ENCODE measurements at places on chromosomes 7 and 10.
A peak's percentile ranks its signal among the peaks of the same experiment; 100 is the strongest.

DNA sequence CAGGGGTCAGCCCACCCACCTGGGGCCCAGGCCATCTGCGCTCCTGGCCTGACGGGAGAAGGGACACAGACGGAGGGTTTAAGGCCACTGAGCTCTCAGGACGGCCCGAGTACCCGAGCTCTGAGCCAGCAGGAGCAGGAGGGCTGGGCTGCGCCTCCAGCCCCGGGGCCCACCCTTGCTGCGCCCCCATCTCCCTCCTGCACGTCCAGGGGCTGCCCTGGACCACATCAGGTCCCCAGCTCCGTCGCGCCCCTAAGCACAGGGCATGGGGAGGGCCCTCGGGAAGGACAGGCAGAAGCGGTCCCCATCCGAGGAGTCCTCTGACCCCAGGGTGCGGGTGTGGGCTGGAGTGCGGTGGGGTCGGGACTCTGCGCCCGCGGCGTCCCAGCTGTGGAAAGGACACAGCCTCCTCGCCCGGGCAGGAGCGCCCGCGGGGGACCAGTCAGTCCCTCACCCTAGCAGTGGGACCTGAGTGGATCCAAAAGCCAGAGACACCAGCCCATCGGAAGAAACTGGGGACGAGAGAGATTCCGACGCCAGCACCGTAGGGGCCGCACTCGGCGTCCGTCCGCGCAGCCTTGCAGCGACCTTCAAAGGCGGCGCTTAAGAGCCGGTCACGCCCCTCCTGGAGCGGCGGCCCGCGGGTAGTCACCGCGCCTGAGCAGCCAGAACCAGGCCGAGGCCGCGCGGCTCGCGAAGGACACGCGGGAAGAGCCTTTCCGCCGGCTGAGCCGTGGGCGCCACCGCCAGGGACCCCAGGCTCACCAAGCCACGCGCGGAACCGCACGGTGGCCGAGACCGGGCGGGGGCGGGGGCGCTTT lies 15.9 kb downstream of the CAMK2B start:
- no peak for DNase-seq

DNA sequence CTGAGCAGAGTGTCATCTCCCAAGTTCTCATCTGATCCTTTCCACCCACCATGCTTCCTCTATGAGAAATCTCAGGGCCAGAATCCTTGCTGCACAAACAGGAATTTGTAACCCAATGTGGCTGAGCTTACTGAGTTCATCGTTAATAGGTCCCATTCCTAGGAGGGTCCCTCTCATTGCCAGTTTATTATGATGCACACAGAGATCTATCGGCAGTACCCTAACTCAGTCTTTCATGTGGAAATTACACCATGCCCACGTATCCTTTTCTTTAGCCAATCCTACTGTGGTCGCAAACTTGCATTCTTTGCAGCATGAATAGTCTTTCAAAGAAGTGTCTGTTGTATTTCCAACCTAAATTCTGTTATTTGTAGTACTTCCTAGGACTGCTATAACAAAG lies 12.1 kb downstream of the TMEM236 start:
- DNase-seq = no peak

DNA sequence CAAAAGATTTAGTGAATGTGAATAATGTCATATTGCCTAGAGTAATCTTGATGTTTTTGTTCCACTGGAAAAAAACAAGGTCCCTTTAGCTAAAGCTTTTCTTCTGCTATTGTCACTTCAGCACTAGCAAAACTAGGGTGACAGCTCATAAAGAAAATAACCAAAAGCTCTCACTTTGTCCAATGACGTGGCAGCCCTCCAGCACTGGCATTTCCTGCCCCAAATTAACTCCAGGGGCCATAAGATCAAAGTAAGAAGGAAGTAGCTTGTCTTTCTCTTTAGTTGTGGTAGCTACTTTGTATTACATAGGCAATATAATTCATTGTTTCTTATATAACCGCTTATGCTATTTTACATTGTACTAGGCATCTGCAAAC lies 47.3 kb downstream of the LRRN3 start:
- peak; percentile 17 for DNase-seq

GRCh38 chr7:86786376-86786775 lies 142.7 kb downstream of the GRM3 start:
- DNase-seq = no peak

GRCh38 chr7:137685433-137686164 lies 161.2 kb downstream of the DGKI start:
- no peak for DNase-seq

- no peak for DNase-seq
These were observed 1396.8 kb downstream of the GATA3 start for GRCh38 chr10:9451211-9451773.

All from stimulated activated CD4-positive, alpha-beta T cell treated with anti-CD3 and anti-CD28 coated beads, Interleukin-15, amount 100 ng/mL, for 1 hour (primary cell).